ENCODE measurements at places on chromosomes 3 and 15.

GRCh38 chr15:66622591-66623022 is 56.8 kb upstream of the LCTL start:
- DNase-seq = no peak

GRCh38 chr3:102158080-102158740 is 276.6 kb upstream of the ZPLD1 start:
- no peak for DNase-seq

DNA sequence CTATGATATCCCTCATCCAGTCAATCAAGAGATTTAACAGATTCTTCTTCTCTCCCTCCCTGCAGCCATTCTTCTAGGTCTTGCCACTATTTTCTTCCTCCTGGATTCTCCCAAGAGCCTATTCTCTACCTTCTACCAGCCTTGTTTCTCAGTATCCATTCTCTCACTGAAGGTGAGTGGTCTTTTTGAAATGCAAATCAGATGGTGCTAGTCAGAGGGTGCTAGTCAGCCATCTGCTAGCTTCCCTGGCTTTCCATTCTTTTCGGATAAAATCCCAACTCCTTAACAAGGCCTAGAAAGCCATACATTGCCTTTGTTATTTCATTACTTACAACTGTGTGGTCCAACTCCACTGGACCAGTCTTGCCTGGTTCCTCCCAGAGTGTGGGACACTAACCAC is 734.3 kb upstream of the CFAP20DC start:
- no peak for DNase-seq

GRCh38 chr3:157754451-157754850 is 251.2 kb upstream of the VEPH1 start:
- DNase-seq = no peak
